ENCODE measurements at places on chromosomes 5 and 9.

DNA sequence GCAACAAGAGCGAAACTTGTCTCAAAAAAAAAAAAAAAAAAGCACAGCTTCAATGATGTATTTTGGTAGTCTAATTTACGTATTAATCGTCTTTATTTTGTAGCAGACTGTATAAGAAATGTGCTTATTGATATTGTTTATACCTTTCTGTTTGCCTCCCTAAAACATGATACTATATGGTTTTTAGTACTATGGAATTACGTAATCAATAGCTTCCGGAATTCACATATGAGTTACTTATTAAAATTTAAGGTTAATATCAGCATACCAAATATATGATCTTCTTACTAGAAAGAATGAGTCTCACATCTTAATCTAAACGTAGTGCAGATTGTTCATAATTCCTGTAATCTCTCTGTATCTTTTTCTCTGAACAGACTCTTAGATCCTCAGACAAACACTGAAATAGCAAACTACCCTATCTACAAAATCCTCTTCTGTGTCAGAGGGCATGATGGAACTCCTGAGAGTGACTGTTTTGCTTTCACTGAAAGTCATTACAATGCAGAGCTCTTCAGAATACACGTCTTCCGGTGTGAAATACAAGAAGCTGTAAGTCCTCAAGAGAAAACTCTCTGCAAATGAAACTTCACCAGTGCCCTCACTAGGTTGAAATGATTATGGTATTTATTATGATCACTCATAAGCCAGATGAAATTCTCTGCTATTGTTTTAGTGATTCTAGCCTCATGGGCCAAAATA is 44.4 kb upstream of the GPR21 start:
- no peak for DNase-seq

GRCh38 chr9:37309136-37309535 is 113.4 kb upstream of the GRHPR start:
- DNase-seq: peak; percentile 14

DNA sequence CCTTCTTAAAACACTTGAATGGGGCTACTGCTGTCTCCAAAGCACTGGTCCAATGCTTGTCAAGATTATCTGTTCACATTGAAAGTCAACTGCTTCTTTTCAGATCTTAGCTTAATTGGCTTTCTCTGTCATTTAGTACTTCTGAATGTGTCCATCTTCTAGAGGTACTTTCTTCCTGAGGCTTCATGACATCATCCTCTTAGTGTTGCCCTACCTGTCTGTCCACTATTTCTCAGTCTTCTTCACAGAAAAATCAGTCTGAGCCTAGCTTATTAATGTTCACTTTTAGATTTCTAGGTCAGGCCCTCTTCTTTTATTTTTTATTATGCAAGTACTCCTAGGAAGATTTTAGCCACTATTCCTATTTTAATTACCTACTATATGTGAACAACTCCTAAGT is 899.9 kb downstream of the DTWD2 start:
- DNase-seq: no peak

DNA sequence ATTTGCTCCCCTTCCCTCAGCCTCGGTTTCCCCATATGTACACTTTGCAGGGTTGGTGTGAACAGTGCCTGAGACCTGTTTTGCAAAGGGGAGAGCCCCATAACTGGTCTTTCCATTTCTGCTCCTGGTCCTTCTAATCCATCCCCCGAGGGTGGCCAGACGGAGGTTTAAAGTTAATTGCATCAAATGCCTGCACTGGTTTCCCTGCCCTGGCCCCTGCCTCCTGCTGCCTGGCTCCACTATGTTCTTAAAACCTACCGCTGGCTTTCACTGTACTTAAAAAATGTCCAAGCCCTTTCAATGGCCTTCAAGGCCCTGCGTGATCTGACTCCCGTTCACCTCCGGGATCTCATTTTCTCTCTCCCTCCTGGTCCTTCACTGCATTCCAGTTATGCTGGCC is 183.0 kb downstream of the RGS3 start:
- no peak for DNase-seq

- no peak for DNase-seq
Observed at GRCh38 chr9:75382126-75382525, 293.8 kb downstream of the OSTF1 start.

Measured in AG20443 (cell line).